ENCODE measurements at places on chromosomes 5 and 9.

GRCh38 chr5:31585895-31586270 is 53.0 kb upstream of the PDZD2 start:
- no peak for DNase-seq

- no peak for DNase-seq
These were observed 111.3 kb upstream of the PCA3 start for GRCh38 chr9:76652894-76653293.

GRCh38 chr9:134623258-134624066 is 18.1 kb upstream of the COL5A1 start:
- no peak for DNase-seq

GRCh38 chr9:12819436-12820185 is 44.8 kb downstream of the LURAP1L start:
- DNase-seq = no peak

DNA sequence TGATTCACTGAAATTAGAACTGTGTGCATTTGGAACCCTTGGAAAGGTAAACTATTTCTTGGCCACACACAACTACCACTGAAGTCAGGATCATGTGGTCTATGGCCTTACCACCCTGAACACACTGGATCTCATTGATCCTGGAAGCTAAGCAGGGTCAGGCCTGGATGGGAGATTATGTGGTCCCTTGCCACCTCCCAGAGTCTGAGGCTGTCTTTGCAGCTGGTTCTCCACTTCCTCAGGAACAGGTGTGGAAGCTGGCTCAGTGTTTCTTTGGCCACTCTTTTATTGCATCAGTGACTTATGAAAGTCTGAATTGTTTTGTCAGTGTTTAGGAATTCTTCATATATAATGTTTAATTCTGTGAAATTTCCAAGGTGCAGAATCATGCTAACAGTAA is 89.2 kb downstream of the TEK start:
- no peak for DNase-seq

DNA sequence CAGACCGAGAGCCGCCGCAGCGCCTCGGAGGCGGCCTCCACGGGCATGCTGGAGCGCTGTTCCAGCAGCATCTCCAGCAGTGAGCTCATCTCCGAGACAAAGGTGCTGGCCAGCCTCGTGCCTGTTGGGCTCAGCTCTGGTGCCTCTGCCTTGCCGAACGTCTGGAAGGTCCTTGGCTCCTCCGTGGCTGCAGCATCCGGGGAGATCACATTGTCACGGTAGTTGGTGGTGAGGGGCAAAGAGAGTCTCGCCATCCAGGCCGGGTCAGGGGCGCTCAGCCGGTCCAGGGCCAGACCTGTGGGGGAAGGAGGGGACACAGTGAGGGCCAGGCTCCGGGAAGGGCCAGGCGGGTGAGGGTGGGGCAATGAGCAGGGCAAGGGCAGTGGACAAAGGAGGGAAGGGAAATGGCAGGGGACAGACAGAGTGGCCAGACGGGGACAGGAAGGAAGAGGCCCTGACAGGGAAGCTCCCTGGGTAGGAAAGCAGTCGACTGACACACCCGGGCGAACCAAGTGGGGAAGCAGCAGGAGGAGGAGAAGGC is 12.4 kb downstream of the PCDH12 start:
- DNase-seq = no peak

GRCh38 chr9:94918038-94918753 is 191.7 kb downstream of the AOPEP start:
- DNase-seq = no peak

DNA sequence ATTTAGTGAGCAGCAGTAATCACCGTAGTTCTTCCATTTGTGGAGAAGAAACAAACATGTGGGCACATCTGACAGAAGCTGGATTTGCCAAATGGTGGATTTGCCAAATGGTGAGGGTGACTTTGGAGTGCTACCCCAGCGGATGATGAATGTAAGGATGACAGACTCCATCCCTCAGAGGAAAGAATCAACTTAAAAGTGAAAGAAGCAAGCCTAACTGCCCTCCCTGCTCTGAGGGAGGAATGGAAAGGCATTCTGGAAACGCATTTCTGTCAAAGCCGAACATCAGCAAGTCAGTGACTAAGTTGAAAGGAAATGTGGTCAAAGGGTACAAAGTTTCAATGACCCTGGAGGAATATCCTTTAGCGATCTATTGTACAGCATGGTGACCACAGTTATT is 143.5 kb downstream of the GPBP1 start:
- DNase-seq = no peak

- DNase-seq = no peak
These were observed 285.3 kb downstream of the NR3C1 start for GRCh38 chr5:143118222-143118621.

DNA sequence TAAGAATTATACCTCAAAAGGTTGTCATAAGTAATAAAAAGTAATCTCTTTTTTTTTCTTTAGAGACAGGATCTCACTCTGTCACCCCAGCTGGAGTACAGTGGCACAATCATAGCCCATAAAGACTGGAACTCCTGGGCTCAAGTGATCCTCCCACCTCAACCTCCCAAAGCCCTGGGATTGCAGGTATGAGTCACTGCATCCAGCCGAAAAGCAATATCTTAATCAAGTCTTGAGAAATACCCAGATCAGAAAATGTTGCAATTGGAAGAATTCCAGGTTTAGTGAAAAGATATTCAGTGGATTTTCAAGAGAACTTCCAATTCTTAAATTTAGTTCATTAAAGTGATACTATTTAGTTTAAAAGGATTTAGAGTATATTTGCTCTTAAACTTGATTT is 40.9 kb upstream of the IDNK start:
- DNase-seq = peak; percentile 50
